ENCODE measurements at places on chromosomes 6 and 20. TPM values are rescaled to one million over a fixed set of nuclear protein-coding genes. Genes with fewer than 3 reads are reported as not detected.

DNA sequence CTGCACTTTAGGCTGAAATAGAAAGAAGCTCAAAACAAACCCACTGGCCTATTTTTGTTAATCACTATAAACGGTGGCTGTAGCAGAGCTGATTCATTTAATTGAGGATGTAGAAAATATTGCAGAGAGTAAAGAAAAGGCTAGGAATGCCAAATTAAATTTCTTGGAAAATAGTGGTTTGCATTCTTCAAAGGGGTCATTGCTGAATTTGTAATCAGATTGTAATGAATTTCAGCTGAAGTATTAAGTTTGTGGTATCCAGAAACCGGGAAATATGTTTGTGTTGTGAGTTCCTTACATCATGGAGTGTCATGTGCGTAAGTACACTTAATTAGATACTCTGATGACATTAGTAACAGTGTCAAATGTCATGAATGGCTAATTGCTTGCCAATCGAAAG lies 203.0 kb downstream of the SAMD5 start:
- no peak for DNase-seq

GRCh38 chr6:96716221-96716620 lies 121.1 kb downstream of the GPR63 start:
- no peak for DNase-seq

DNA sequence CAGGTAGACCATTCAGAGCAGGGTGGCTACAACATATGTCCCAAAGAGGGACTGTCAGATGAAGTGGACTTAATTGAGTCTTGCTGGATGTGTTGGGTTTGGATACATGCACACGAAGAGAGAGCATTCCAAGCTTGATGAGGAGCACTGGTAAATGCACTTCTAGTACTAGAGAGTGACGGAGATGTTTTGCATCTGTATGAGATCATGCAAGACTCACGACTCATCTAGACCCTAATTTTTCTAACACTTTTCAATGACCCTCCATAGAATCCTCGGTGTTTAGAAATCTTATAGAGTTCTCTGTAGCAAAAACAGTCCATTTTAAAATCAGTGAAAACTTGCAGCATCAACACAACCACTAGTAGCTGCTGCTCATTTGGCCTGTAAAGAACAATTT lies 4.8 kb upstream of the AIG1 start:
- DNase-seq = no peak

- DNase-seq = no peak
Measured at GRCh38 chr20:52518735-52519134, 327.2 kb upstream of the ZFP64 start.

DNA sequence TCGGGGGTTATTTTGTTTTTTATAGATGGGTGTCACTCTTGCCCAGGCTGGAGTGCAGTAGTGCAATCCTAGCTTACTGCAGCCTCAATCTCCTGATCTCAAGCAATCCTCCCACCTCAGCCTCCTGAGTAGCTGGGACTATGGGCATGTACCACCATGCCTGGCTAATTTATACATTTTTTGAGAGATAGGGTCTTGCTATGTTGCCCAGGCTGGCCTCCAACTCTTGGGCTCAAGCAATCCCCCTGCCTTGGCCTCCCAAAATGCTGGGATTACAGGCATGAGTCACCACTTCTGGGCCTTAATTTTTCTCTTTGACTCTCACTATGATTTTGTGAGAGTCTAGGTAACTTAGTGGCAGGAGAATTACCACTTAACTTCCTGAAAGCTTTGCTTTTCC lies 23.3 kb downstream of the AKAP12 start:
- DNase-seq = no peak

- no peak for DNase-seq
Measured at GRCh38 chr20:17282501-17282900, 55.7 kb downstream of the PCSK2 start.

- no peak for DNase-seq
Measured at GRCh38 chr6:134458857-134459657, 141.1 kb upstream of the SGK1 start.

GRCh38 chr6:94278146-94278545 lies 858.8 kb upstream of the EPHA7 start:
- DNase-seq = no peak

DNA sequence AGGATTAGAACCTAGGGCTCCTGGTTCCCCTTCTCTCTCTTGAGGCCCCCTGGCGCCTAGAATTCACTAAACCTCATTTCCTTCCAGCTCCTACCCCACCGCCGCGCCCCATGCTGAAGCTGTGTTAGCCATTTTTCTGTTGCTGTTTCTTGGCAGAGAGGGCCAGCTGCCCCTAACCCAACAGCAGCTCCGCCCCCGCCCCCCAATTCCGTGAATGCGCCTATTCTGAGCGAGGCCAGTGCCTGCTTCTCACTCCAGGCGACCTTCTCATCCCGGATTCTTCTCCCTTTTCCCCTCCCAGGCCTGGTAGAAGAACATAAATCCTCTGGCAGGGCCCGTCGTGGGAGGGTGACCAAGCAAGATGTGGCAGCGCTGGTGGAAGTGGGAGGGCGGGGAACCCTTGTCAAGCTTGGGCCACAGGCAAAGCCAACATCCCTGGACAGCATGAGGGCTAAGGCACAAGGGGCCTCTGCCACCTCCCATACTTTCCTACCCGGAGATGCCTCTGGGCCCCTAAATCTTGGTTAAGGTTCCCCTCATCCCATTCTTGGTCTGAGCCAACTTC lies 518 bp downstream of the RBPJL start:
- DNase-seq = no peak

DNA sequence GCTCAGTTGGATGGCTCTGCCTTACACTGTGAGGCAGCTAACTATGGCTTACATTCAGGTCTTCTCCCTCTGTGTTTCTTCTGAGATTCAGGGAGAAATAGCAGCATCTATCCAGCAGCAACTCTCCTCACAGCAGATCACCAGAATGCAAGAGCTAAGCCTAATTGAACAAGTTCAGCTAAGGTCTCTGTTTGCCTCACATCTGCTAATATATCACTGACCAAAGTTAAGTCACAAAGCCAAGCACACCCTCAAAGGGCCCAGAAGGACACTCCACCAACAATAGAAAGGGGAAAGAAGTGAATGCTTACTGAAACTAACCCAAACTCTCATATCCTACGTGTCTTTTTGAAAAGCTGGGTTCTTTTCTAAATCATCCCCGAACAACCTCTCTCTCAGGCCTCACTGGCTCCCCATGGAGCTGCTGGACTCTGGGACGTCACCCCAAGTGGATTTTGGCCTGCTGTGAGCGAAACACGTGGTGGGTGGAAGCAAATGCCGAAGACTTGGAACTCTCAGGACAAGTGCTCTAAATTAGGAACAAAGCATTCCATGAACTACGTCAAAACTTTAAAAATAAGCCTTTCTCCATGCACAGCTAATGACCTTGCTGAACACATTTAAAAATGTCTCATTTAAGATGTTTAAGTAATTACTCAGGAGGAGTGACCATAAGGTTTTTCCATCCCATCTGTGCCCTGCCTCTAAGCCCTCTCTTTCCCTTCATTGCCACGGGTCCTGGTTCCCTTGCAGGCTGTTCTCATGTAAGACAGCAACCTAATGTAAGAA lies 167.5 kb upstream of the PLCB4 start:
- no peak for DNase-seq

DNA sequence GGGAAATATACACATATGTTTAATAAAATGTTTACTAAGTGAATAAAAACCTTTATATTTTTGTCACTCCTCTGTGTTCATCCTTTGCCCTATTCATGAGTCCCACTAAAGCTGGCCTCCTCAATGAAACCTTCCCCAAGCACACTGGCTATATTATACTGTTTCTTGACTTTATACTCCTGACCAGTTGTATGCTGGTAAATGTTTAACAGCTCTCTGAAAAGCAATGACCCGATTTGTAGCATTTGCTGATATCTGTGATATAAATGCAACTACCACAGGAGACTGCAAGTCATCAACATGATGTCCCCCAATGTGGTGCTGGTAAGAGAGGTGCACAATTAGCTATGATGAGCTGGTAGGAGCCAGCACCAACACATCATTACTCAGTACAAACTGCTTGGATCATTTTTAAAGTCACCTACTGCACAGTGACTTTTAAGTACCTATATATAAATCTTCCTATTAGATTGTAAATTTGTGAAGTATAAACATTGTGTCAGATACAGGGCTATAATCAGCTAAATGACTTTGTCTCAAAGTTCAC lies 64.6 kb upstream of the MCM9 start:
- DNase-seq = no peak

The OR2J3 gene
- not detected for total RNA-seq

The KLHDC3 gene
- 62.4 TPM for total RNA-seq
